ENCODE measurements at places on chromosomes 2 and 18.

DNA sequence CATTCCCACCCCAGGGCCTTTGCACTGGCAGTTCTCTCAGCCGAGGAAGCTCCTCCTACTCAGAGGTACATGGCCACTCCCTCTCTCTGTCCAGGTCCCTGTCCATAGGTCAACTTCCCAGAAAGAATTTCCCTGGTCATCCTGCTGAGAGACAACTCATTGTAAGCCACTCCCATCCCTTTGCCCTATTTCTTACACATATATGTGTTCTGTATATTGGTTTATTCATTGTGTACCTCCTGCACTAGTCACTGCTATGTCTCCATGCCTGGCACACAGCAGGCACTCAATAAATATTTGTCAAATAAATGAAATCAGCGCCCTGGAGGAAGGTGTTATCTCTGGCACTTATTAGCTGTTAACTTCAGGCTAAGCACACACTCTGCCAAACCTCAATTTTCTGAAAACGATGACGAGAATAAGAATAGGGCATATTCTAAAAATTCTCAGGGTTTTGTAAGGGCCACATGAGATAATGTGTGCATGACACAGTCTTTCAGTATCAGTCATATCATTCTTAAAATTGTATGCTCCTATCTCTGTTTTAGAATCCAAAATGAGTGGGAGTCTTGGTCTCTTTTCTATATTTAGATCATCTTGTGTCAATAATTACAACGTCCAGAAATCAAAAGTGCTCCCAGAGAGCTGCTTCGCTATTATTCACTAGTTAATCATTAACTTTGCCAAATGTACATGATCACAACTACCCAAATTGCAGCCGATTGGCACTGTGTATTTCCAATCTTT lies 198.0 kb downstream of the ALK start:
- no peak for DNase-seq

DNA sequence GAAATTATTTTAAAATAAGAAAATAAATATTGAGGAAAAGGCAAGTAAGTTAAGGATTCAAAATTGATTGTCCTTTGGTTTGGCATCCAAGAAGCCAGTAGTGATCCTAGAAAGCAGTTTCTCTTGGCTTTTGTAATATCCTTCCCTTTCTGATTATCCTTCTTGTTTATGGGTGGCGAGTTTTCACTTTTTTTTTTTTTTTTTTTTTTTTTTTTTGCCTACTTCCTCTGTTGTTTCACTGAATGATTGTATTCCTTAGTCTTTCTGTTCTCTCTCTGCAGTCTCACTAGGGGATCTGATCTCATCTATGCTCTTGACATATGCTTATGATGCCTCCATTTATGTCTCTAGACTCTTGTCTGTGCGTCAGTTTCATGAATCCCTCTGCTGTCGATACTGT lies 4.2 kb downstream of the NAPG start:
- no peak for DNase-seq

GRCh38 chr2:189179570-189179950 lies at the start of gene COL5A2:
Gene COL5A2 (minus strand): TSS chr2:189179761. CDS start chr2:189179604, 157 bp downstream.
- peak; percentile 77 for DNase-seq

GRCh38 chr2:219627103-219628100 lies at the start of gene SLC4A3:
Gene SLC4A3 (plus strand): TSS chr2:219627630. CDS start chr2:219627993, 363 bp downstream.
- DNase-seq: no peak

DNA sequence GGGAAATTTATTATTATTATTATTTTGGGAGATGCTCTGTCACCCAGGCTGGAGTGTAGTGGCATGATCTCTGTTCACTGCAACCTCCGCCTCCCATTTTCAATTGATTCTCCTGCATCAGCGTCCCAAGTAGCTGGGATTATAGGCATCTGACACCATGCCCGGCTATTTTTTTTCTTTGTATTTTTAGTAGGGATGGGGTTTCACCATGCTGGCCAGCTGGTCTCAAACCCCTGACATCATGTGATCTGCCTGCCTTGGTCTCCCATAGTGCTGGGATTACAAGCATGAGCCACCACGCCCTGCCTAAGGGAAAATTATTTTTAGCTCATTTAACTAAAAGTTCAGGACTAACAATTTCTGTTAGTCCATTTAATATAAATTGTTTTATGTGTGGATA lies 109.2 kb upstream of the SESTD1 start:
- DNase-seq: no peak

GRCh38 chr18:80167331-80167730 lies 58.3 kb downstream of the ADNP2 start:
- DNase-seq: no peak

DNA sequence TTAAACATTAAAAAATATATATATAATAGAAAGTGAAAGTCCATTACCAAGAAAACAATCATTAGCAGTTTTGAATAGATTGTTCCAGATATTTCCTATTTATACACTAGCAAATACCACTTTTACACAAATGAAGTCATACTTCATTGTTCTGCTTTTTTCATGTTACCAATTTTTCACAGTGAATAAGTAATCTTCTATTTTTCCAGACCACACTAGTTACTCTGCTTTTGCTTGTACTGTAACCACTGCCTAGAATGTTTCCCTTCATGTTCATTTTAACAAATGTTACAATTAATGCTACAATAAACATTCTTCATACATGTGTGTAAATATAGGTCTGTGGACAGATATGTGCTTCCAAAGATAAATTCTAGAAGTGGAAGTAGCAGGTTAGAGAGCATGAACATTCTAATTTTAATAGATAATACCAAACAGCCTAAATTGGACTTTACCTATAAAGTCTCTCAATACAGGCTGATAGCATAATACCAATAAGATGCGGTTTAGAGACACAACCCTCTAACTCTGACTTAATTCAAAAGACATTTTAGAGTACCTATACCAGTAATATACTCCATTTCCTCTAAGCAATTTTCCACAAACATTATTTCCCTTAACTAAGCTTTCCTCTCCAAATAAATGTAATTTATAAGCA lies 17.0 kb downstream of the ITSN2 start:
- no peak for DNase-seq

GRCh38 chr2:29242621-29243375 lies 127.6 kb downstream of the CLIP4 start:
- DNase-seq: no peak

DNA sequence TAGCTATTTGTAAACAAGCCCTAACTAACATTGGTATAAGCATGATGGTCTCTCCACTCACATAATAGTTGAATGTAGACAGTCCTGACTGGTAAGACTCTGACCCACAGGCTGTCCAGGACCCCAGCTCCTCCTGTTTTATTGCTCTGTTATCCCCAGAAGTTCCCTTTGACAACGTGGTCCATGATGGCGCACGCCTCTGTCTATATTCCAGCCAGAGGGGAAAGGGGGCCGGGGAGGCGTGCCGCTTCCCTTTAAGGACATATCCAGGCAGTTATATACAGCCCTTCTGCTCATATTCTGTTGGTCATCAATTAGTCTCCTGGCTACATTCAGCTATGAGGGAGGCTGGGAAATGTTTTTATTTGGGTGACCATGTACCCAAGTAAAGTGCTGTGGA lies 6.7 kb downstream of the DYSF start:
- no peak for DNase-seq

DNA sequence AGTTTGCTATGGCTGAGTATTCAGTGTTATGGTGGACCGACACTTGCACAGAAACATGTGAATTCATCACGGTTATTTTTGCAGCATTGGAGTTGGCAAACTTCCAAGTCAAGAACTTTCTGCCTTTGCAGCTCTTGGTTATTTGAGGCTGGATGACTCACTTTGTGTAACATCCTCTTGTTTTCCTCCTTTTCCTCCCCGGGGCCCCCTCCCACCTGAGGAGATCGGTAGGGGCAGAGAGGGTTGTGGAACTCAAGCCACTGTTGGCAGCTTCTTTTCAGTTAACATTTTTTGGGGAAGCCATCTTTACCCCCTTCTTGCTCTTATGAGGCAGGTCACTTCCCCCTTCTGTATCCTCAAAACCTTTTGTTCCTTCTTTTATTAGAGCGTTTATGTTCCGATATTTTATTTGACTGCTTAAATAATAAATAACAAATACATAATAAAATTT lies 48.6 kb downstream of the DDX1 start:
- peak; percentile 39 for DNase-seq

DNA sequence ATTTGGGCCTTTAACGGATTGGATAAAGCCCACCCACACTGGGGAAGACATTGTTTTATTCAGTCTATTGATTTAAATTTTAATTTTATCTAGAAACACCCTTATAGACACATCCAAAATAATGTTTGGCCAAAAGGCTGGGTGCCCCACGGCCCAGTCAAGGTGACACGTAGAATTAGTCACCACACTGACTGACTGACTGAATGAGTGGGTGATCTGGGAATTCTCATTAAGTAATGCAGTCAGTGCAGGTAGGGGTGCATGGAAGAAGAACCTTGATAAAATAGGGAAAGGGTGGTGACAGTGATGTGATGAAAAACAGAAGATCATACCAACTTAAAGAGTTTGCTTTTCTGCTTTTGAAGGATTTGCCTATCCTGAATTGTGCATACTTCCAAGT lies 554.8 kb downstream of the DCC start:
- no peak for DNase-seq

- DNase-seq: no peak
Observed at GRCh38 chr2:127105656-127106456, 1.1 kb downstream of the BIN1 start.

- no peak for DNase-seq
Observed at GRCh38 chr2:120401275-120402066, 55.5 kb downstream of the INHBB start.

- DNase-seq: no peak
Observed at GRCh38 chr2:117703858-117704257, 110.6 kb upstream of the DDX18 start.

GRCh38 chr2:232139171-232139594 lies 177.7 kb downstream of the DIS3L2 start:
- DNase-seq: no peak

- DNase-seq: no peak
Observed at GRCh38 chr2:32249731-32250236, 14.9 kb downstream of the NLRC4 start.

DNA sequence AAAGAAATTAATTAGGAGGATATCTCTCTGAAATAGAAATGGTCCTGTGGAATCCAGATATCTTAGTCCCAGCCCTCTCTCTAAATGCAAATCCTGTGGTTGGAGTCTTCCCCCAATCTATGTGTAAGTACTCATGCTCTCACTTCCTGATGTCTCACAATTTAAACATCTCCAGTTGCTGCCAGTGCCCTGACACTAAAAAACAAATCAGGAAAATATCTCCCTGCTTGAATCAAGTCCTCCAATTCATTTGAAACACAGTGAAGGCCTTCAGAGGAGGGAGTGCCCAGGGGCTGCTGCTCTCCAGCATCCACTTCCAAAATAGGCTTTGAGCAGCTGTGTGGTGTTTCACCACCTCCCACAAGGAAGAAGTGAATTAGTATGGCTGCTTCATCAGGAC lies 413.8 kb downstream of the RAD51AP2 start:
- peak; percentile 26 for DNase-seq

- DNase-seq: no peak
Observed at GRCh38 chr2:134218414-134218813, 35.5 kb upstream of the MGAT5 start.

- DNase-seq: no peak
Observed at GRCh38 chr18:79558933-79559416, 120.6 kb upstream of the CTDP1 start.

GRCh38 chr2:218405086-218405745 lies 5.5 kb downstream of the CTDSP1 start:
- DNase-seq: no peak

DNA sequence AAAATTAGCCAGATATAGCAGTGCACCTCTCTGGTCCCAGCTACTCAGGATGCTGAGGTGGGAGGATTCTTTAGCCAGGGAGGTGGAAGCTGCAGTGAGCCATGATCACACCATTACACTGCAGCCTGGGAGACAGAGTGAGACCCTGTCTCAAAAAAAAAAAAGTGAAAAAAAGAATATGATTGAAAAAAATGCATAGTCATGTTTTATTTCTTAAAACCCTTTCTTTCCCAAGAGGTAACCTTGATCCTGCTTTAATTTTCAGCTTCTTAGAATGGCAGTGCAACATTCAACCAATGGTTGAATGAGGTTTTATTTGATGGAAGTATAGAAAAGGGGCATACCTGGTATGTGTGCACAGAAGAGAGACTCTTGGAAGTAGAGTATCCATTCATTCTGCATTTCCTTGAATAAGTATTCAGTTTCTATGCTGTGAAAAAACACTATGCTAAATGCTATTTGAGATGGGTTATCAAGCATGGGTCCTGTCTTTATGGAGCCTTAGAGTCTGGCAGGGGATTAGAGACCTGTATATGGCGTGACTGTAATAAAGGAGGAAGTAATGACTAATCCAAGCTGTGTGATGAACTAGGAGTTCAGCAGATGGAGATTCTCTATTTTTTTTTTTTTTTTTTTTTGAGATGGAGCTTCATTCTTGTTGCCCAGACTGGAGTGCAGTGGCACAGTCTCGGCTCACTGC lies 146.3 kb downstream of the WDSUB1 start:
- DNase-seq: peak; percentile 61

DNA sequence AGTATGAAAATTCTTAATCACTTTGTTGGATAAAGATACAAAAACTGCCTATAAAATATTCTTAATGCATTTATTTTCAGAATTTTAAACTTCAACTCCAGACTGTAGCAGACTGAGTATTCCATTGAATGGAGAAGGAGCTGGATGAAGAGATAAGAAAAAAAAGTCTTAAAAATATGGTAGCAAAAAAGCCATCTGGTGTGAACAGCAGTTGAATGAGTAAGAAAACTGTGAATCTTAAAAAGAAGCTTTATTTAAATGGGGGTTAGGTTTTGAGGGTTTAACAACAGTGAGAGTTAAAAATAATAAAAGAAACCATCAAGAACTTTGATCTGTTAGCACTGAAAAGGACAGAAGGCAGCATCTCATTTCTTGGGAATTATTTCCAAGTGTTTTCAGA lies 91.5 kb downstream of the KCNH7 start:
- DNase-seq: no peak

GRCh38 chr2:179260224-179260623 lies 4.4 kb downstream of the SESTD1 start:
- DNase-seq: no peak

GRCh38 chr2:12051831-12052230 lies 305.4 kb downstream of the LPIN1 start:
- DNase-seq: peak; percentile 57

GRCh38 chr2:26355038-26355995 lies 8.7 kb upstream of the ADGRF3 start:
- DNase-seq: peak; percentile 76

GRCh38 chr2:188267776-188268175 lies 23.9 kb upstream of the GULP1 start:
- DNase-seq: no peak

GRCh38 chr18:8301427-8302172 lies 307.6 kb upstream of the RAB12 start:
- peak; percentile 6 for DNase-seq

DNA sequence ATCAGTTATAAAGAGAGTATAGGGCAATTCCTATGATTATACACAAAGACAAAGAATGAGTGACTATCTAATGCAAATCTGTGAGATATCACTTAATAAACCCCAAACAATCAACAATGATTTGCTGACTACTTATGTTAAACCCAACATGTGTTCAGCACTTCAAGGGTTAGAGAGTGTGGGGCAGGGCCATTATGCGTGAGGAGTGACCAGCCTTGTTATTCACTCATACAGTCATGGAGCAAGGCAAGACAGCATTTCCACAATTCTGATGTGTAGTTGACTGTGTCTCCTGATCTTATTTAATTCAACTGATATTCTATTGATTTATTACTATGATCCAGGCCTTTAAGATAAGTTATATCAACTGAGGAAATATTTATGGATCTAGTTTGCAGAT lies 251.7 kb downstream of the CYRIA start:
- DNase-seq: no peak

GRCh38 chr2:216635701-216636550 lies 2.7 kb downstream of the IGFBP2 start:
- DNase-seq: no peak

Measured in AG04450 (cell line).